ENCODE measurements at places on chromosomes 1 and 21.
A peak's percentile ranks its signal among the peaks of the same experiment; 100 is the strongest.

GRCh38 chr1:157233131-157233530 lies 94.9 kb upstream of the ETV3 start:
- no peak for DNase-seq

DNA sequence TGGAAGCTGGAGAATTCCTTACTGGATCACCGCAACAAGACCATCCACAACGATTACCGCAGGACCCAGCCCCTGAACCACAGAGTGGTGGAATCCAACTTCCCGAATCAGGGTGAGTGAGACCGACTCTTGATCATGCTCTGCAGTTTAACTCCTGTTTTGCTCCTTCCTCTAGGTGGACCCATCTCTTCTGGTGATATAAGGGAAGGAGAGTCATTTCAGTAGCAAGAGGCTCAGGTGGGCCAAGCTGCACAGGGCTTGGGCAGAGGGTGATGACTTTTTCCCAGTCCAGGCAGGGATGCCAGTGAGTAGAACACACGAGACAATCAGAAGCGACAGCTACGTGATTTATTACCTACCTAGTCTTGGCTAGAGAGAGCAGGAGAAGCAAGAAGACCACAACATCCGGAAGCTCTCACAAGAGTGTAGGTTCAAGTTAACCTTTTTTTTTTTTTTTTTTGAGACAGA lies 25.2 kb downstream of the CA6 start:
- peak; percentile 83 for DNase-seq

DNA sequence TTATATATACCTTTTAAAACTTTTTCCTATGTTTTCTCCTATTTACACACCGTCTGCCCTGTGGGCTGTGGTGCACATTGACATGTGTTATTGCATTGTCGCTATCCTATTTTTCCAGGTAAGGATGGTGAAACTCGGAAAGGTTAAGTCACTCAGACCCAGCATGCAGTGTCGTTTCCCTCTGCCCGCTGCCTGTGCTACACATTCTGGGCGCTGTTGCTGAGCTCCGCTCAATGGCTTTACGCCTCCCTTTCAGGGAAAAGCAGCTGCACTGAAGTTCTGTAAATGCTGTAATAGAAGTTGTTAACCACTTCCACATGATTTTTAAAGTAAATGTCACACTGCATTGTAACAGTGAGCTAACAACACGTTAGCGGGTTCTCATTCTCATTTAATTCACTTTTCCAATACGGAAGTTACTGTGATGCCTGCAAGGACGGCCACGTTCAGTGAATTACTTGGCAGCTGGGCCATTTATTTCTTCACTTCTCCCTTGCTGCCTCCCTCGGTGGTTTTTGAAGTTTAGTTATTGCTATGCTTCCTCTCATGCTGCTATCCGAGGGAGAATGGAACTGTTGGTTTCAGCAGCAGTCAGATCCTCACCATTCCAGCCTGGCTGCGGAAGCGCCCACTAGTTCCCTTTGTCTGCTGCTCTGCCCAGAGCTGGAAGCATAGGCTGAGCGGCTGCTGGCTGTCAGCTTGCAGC lies 288.7 kb downstream of the SPATA17 start:
- DNase-seq = no peak

DNA sequence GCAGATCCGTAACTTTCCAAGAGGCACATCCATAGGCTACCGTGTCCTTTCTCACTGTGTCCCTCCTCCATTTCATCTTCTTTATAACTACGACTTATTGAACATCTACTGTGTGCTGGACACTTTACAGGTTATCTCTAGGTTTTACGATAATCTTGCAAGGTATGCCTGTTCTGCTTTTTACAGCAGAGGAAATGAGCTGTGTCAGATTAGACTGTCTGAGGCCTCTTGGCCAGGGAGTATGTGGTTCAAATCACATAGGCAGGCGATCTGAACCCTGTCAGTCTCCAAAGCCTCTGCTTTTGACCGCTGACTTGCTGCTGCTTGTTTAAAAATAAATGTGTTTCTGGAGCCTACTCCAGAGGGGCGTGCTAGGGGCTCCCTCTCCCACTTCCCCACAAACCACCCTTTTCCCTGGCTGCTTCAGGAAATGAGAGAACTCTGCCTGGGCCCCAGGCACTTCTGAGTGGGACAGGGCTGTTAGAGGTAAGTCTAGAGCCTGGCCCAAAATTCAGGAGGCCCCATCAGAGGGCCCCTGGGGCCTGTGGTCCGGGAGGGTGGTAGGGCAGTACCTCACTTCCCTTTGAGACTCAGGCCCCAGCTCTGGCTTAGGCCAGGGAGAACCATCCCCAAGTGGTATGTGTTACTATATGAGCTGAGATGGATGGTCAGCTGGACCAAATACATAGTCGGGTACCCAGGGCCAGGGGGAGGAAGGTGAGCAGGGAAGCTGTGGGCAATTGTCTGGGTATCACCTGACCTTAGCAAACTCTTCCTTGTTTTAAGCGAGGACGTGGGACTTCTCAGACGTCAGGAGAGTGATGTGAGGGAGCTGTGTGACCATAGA lies 4.4 kb downstream of the PSEN2 start:
- DNase-seq = no peak

GRCh38 chr1:101460739-101461138 lies 223.9 kb downstream of the S1PR1 start:
- no peak for DNase-seq

DNA sequence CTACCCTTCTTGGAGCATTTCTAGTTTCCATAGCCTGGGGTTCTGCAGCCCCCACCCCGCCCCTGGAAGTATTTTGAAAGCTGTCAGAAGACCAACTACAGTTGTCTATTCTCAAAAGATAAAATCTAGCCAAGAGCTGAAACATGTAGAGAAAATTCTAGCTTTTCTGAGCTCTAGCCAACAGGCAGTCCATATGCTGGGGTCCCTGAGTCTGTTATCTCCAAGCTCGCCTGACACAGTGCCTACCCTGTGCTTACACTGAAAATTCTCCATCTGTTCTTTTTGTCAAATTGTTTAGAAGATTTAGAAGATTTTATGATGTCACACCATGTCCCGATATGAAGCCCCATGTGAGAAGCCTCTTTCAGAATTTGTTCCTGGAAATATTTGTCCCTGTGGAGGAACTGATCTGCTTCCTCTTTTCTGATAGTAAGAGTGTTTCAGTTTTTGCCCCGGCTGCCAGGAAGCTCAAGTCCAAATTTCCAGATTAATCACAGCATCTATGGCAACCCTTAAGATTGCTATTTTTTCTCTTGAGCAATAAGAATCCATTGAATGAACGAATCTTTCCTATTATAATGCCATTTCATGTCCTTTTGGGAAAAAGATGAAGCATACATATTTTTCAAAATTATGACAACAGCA lies 23.7 kb upstream of the CSF3R start:
- DNase-seq = no peak

DNA sequence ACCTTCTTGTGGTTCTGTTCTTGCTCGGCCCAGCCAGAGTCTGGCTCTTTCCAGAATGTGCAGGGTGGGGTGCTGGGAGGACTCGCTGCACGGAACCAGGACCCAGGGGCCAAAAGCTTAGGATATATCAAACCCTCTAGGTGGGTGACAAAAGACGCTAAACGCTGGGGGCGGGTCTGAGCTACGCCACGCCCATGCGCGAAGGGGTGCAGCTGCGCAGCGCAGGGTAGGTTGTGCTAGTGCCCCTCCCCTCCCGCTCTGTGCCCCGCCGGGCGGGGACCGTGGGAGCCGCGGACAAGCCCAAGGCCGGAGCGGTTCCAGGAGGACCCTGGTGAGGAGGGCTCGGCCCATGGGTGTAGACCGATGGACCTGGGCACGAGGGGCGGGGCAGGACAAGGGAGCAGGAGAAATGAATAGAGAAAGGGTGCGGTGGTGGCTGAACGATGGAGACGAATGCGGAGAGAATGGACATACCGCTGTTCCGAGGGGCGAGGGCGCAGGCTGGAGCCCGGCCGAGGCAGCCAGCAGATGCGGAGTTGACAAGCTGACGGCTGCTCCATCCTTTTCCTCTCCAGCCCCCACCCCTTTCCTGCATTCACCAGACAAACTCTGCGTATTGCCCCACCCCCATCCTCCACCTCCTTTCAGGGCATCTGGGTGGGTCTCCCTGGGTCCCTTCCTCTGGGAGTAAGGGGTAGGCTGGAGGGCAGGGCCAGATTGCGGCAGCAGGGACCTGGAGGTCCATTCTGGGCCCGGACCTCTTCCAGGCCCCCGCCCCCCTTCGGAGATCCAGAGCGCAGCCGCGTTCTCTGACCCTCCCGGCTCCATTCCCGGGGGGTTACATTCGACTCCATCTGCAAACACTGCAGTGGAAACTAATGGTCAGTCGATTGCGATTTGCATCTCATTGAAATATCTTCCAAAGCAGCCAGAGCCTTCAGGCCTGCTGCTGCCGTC lies at the start of gene RUSC1:
Gene RUSC1, plus strand, starts transcription at position 234 of the 957 bp plus-strand sequence. CDS start 880 bp downstream, outside the sequence.
- peak; percentile 71 for DNase-seq

- DNase-seq = no peak
These were observed 459.1 kb downstream of the DPYD start for GRCh38 chr1:97461782-97462181.

- no peak for DNase-seq
These were observed 3.1 kb upstream of the ELF3 start for GRCh38 chr1:202007304-202007703.

DNA sequence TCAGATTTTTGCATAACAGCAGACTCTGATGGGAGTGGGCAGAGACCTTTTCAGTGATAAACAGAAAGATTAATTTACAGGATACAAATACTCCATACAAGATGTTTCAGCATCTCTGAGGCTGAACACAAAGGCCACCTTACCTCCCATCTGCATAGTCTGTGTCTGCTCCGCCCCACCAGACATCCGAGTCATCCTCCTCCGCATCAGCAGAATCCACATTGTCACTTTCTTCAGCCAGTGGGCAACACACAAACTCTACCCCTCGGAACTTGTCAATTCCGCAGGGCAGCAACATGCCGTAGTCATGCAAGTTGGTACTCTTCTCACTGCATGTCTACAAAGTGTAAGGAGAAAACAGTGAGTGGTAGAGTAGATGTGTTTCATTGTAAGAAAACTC lies 119.7 kb downstream of the APP start:
- no peak for DNase-seq

GRCh38 chr1:226739696-226740065 lies 599 bp upstream of the ITPKB start:
- no peak for DNase-seq

DNA sequence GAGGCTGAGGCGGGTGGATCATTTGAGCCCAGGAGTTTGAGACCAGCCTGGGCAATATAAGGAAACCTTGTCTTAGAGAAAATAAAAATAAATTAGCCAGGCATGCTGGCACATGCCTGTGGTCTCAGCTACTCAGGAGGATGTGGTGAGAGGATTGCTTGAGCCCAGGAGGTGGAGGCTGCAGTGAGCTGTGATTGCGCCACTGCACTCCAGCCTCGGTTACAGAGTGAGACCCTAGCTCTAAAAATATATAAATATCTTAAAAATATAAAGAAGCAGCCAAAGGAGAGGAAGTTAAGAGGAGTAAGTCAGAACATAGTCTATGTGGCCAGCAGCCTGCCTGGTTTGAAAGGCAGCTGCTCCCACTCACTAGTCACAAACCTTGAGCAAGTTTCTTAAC lies 4.5 kb upstream of the IL10RB start:
- DNase-seq = no peak

DNA sequence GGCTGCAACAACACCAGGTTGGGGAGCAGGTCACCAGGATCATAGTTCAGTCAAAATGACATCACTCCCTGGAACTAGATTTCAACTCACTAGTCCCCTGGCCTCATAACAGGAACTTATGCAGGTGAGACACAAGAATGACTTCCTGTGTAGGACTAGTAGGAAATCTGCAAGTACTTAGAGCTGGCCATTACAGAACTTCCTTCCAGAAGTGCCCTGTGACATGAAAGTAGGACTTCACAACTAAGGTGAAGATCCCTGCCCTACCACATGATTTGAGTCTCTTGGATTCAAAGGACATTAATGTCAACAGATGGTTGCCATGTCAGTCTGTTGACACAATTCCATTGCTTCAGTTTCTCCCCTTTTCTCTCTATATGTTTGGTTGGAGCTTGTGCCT lies 223.1 kb downstream of the RPS6KC1 start:
- no peak for DNase-seq

DNA sequence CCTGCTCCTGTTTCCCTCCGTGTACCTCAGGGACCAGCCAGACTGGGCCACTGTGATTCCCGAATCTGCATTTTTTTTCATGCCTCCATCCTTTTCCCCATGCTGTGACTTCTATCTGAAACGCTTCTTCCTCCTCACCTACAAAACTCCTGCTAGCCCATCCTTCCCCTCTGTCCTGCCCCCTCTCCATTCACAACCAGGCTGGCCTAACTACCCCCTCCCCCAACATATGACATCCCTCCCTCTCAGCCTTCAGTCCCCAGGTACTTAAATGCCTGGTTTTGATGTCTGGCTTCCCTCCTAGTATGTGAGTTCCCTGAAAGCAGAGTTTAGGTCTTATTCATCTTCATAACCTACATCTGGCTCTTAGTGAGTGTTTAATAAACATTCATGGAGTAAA lies 82.7 kb downstream of the TAS1R2 start:
- DNase-seq = no peak

DNA sequence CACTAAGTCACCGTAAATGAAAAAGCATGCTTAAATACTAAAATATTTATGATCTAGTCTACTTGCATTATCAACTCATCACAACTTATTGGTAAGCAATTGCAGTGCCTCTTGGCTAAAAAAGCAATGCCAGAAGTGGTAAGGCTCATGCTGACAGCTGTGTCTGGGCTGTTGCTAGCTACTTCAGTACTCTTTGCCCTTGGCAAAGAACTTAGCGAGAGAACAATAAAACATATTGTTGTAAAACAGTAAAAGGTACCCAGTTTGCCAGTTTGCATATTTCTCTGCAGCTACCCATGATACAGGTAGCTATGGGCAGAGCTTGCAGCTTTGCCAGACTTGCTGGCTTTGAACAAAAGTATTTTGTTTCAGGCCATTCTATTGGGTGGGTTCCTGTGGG lies 73.1 kb downstream of the ATP6V1G3 start:
- DNase-seq = no peak

DNA sequence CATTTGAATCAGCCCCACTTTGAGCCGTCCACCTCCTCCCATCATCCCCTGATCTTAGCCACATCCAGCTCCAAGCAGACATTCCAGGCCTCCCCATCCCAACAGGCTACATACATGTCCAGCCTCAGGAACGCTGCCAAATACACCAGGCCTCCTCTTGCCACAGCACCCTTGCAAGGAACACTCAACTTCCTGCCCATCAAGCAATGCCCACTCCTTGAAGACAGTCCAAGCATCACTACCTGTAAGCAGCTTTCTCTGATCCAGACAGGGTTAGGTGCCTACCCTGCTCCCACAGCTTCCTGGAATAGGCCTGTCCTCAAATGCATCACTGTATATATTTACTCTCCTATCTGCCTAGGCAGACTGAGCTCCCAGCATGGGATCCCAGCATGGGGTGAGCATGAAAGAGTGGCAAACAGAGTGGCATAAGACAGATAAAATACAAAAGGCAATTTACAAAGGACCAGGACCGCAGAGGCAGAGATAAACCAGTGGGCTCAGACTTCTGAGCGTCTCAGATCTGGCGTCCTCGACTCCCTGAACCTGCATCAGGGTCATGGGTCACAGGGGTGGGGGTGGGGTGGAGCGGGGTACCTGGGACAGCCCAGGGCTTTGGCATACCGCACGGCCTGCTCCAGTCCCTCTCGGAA lies 816 bp downstream of the HYI start:
- DNase-seq = no peak

- no peak for DNase-seq
These were observed 189.1 kb downstream of the RASAL2 start for GRCh38 chr1:178282949-178283367.

Measured in naive thymus-derived CD8-positive, alpha-beta T cell (primary cell).